ENCODE measurements at places on chromosomes 4 and X.

- DNase-seq, result no peak
These were observed 89.8 kb upstream of the ARMCX2 start for GRCh38 chrX:101749436-101749835.

GRCh38 chr4:101198682-101199339, 148.5 kb downstream of the PPP3CA start:
- no peak for DNase-seq

- DNase-seq, result no peak
These were observed 135.8 kb upstream of the TRPC5 start for GRCh38 chrX:112218388-112218787.

- DNase-seq, result no peak
These were observed 259.4 kb upstream of the PCDH7 start for GRCh38 chr4:30460818-30461217.

DNA sequence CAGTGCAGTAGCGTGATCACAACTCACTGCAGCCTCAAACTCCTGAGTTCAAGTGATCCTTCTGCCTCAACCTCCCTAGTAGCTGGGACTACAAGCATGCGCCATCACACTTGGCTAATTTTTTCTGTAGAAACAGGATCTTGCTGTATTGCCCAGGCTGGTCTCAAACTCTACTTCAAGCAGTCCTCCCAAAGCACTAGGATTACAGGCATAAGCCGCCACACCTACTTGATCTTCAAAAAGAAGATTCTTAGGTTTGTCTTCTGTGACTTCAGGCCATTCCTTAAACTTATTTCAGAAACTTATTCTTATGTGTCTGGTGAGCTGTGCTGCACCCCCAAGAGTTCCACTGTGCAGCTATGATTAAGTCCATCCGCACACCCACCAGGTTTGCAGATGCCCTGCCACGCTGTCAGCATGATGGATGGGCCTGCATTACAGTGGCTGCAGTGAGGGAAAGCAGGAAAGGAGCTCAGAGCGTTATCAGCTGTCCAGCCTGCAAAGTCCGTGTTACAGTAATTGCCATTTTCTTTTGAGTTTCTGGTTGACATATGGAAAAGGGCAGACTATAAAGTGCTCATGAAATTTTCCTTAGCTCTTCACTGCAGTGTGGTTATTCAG, 146.6 kb downstream of the AASDH start:
- peak; percentile 12 for DNase-seq

DNA sequence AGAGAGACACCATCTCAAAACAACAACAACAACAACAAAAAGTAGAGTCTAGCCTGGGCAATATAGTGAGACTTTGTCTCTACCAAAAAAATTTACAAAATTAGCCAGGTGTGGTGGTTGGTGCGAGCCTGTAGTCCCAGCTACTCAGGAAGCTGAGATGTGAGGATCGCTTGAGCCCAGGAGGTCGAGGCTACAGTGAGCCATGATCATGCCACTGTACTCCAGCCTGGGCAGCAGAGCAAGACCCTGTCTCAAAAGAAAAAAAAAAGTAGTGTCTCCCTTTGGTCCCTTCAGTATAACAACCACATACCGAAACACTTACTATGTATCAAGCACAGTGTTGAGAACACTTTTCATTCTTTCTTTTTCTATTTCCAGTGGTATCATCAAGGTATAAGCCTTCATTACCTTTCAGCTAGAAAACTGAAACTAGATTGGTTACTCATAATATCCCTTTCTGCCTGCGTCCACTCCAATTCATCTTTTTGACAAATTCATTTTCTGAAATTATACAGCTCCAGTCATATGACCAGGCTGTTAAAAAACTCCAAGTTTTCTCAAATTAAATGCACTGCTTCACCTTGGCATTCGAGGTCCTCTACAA, 54.1 kb downstream of the RPS6KA3 start:
- no peak for DNase-seq

DNA sequence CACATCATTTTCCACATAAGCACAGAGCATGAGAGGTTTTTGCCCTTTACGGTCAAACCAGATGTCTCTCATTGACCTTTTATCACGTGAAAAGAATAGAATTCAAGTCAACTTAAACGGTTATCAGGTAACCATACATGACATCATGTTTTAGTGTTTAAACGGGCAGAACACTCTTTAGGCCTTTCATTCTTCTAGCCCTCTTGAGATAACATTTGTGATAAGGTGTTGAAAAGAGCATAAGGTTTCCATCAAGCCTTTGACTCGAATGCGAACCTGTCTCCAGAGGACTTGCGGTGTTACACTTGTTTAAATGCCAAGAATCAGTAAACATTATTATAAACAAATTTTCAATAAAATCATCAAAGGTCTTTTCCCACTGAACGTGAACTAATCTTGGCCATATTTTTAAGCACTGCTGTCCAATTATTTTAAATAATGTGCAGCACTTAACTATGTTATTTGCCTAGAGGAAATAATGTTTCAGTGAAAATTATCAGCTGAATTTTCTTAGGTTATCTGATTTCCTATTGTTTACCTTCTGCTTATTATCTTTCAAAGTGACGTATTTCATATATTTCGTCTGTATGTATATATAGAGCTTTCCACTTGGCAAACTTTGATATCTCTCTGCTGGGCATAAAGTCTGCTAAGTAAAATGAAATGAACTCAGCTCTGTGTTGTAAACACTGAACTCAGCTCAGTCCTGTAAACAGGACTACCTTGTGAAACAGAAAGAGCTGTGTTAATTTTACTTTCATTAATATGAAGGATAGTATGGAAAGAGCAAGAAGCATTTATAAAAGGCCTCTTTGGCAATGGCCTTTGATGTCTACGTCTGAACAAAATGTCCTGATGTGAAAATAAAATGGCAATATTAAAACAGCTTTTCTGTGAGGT, 33.3 kb downstream of the TENM3 start:
- DNase-seq, result no peak

GRCh38 chrX:45852884-45853283, 652.2 kb upstream of the DIPK2B start:
- DNase-seq, result no peak

- DNase-seq, result no peak
These were observed 7.9 kb downstream of the TBX22 start for GRCh38 chrX:80022363-80023031.

GRCh38 chr4:37439809-37440474, 195.4 kb downstream of the NWD2 start:
- DNase-seq, result no peak

- DNase-seq, result no peak
These were observed 47.4 kb upstream of the HOPX start for GRCh38 chr4:56728512-56728911.

DNA sequence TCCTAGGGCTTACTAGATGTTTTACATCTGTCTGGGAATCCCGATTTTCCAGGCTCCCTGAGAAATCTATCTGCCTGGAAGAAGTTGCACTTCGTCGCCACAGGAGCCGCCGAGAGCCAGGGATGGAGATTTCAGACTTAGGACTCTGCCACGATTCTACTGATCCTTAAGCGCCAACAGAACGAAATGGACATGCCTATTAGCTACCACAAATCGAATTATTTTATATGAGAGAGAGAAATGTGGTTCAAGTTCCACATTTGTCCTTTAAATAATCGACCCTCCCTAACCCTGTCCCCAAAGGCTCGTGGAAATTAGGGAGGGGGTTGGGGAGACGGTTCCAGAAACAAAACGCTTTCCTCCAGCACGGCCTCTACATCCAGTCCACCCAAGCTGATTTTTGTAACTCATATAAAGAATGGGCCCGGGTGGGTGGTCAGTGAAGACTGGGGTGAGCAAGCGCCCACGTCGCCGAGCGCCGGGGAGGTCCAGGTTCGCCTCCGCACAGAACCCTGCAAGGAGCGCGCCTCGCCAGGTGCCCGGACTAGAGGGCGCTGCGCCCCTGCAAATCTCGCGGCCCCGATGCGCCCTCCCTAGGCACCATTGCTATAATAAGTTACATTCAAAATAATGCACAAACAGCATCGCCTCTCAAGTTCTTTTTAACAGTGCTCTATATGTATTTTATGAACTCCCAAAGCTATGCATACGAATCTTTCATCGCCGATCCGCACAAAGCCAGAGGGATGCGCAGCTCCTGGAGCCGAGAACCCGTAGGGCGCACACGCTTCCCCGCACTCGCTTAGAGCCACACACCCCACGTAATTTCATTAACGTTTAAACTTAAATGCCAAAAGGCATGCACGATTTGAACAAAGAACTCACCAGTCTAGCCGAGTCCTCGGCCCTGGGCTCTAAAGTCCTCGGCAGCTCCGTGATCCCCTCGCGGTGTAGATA, 2.1 kb upstream of the FAT1 start:
- DNase-seq, result peak; percentile 80

DNA sequence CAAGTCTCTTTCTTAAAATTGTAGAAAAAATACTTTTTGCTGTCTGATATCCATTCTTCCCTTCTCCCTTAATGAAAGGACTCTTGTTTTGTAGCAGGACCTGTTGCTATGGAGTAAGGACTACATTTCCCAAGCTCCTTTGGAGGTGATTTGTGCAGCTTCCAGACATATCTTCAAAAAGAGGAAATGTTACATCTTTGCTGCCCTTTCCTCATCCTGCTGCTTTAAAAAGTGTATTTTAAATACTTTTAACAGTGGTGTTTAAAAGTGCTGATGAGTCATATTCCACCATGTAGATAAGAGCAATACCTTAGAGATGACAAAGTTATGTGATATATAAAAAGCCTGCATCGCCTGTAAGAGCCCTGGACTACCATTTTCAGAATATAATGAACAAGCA, 98.7 kb downstream of the CFAP299 start:
- DNase-seq, result no peak

DNA sequence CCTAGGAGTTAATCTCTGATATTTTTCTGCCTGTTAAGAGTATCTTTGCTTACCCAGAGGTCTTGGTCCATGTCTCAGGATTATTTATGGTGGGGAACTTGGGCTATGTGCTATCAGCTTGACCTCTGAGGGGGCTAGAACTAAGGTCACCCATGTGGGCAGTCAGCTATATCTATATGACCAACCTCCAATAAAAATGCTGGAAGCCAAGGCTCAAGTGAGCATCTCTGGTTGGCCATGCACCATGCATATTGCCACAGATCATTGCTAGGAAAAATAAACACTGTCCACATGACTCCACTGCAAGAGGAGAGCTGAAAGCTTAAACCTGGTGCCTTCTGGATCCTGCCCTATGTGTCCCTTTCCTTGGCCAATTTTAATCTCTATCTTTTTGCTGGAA, 196.5 kb upstream of the SLC7A11 start:
- DNase-seq, result no peak

DNA sequence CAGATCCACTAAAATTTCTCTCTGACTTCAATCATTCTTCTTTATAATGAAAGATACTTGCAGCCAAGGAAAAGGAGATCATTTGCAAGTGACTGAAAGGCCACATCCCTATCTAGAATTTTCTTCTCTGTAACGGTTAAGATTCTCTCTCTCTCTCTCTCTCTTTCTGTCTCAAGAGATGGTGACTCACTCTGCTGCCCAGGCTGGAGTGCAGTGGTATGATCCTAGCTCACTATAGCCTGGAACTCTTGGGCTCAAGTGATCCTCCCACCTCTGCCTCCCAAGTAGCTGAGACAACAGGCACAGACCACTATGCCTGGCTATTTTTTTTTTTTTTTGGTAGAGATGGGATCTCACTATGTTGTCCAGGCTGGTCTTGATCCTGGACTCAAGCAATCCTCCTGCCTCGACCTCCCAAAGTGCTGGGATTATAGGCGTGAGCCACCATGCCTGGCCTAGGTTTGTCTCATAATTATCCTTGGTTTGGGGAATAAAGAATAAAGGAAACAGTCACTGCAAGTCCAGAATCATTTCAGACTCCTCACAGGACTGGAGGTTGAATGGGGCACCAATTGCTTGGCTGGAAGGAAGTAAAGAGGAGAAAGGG, 33.3 kb upstream of the GALNT7 start:
- no peak for DNase-seq

- no peak for DNase-seq
These were observed 200.7 kb downstream of the TLL1 start for GRCh38 chr4:166073783-166074182.
